Left ventricle myocardium inferior (tissue), 1 donor: ENCODE measurements at places on chromosomes 13 and 19.

DNA sequence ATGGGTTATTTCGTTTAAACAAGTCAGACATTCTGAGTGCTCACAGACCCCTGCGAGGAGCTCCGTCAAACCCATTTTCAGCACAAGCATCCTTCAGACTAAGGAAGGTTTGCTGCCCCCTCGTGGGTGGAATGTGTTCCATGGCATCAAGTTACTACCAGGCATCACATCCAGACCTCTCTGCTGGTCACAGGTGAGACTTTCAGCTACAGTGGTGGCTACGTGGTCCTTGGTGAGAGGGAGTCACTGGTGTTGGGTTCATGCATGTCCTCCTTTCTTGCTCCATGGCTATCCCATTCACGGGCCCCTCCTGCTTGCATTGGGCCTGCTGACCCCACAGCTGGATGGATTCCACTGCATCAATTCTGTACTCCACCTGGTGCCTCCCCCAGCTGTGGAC, 9.1 kb upstream of the LILRB5 start:
- peak; percentile 73 for DNase-seq

- peak; percentile 65 for DNase-seq
Observed at GRCh38 chr19:49155820-49156346, 687 bp upstream of the HRC start.

DNA sequence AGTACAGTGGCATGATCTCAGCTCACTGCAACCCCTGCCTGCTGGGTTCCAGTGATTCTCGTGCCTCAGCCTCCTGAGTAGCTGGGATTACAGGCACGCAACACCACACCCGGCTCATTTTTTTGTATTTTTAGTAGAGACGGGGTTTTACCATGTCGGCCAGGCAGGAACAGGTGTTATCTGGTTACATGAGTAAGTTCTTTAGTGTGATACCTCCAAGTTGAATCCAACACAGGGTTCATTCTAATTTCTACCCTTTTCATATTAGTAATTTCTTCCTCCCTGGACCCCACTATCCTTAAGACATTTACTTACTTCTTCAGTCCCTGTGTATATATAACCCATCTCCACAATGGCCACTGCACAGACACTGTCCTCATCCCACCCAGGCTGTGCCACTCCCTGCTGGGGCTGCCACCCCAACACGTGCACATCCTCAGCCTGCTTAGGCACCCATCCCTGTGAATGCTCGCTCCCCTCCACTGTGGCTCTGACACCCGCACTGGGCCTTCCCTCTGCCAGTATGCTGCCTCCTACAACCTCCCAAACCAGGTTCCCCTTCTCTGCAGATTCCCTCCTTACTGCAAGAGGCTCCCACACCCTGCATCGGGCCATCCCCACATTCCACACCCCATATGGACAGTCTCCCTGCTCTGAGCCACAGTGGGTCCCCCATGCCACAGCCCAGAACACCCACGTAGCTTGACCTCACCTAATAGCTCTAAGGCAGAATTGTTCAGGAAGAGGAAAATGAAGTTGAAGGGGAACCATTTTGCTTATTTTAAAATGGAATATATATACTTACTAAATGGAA, 147.1 kb downstream of the TBC1D4 start:
- no peak for DNase-seq

- DNase-seq = no peak
Observed at GRCh38 chr13:29511980-29512379, 83.5 kb downstream of the SLC7A1 start.

- DNase-seq = no peak
Observed at GRCh38 chr13:63274772-63275171, 1859.1 kb upstream of the PCDH20 start.

GRCh38 chr19:20388706-20389225, 176.8 kb downstream of the ZNF737 start:
- no peak for DNase-seq

DNA sequence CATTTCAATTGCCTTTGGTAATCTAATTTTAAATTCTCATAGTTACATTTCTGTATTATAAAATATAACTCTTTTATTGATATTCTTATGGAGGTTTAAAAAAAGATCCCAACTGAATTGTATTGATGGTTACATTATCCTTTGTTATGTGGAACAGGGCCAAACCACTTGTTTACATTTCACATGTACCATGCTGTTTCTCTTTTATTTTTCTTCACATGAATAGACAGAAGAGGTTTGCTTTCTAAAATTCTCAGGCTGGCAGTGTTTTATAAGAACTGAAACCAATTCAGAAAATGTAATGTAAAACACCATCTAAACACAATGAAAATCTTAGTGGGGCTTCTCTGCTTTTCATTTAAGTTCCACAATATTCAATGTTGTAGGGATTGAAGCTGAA, 122.5 kb downstream of the GPC5 start:
- DNase-seq = no peak

DNA sequence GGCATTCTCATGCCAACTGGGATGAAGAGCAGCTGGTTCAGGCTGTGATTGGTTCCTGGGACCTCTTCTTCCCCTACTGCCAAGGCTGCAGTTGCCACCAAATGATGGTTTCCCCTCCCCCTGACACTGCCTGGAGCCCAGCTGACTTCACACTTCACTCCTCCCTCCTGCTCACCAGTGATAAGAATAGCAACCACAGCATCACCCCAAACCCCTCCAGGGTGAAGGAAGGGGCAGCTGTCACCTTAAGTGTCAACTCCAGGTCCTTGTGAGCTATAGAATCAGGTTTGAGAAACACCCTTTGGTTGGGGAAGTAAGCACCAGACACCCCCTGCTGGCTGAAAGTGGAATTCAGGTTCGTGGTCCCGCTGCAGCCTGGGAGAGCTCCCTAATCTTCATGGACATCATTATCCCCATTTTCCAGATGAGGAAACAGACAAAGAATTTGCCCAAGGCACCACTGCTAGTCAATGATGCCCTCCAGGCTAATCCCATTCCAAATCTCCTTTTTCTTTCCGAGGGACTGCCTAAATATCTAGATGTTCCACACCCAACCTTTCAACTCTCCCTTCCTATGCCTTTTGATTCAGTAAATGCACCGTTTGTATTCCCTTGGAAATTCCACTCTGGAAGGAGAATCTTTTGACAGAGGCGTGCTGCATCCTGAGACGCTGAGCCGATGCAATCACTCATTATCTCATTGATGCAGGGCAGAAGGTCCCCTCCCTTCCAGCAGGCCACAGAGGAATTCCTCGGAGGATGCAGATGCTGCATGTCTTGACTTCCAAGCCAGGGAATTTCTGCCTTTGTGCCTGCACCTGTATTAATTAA, 50.6 kb upstream of the UQCRFS1 start:
- DNase-seq = peak; percentile 32

- DNase-seq = no peak
Observed at GRCh38 chr13:95479731-95480130, 72.8 kb upstream of the CLDN10 start.

GRCh38 chr19:42323852-42324654, 1.4 kb upstream of the MEGF8 start:
- no peak for DNase-seq

GRCh38 chr19:55633861-55634260, 6.9 kb upstream of the ZNF580 start:
- no peak for DNase-seq

- DNase-seq = no peak
Observed at GRCh38 chr19:5977222-5977784, 637 bp downstream of the RANBP3 start.

DNA sequence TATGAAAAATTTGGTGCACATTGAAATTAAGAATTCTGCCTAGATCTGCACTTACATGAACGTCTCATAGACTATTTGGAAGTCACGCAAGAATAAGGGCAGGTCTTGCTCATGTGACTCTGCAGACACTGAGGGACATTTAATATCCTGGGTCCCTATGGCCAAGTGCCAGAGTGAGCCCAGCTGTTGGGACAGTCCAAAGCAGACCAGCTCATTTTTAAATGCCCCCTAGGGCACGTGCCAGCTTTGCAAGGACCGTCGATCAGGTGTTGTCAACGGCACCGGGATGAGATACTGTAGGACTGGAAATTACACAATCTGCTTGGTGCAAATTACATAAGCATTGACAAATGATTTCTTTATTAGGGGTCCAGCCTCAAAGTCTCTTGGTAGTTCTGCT, 293.6 kb downstream of the TEX29 start:
- no peak for DNase-seq

DNA sequence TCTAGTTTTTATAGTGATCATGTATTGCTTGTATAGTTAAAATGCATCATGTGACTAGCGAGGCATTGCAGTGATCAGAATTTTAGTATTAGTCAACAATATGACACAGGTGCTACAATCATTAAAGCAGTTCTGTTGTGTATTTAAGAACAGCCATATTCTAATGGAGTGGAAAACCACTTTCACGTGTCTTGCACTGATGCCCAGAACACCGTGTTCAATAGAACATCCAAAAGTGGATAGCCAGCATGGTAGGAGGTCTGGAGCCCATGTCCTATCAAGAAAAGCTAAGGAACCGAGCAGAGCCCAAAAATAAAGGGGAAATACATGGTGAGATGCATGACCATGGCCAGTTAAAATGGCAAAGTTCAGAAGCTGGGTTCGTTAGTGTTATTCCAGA, 55.1 kb downstream of the FGF14 start:
- DNase-seq = no peak

DNA sequence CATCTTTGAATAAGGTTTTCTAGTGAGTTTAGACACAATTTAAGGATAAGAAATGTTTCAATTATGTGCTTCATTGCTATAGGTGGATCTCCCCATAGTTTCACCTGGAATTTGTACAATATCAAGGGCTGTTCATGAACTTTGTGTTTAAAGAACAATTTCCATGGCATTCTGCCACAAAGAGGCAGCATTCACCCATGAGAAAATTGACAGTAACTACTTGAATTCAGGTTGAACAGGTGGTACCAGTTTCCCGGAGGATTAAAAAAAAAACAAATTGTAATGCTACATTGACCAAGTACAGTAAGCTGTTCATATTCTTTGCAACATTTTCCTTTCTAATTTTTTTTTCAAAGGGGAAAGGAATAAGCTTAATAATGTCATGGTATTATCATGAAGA, 9.1 kb downstream of the SLITRK5 start:
- no peak for DNase-seq

DNA sequence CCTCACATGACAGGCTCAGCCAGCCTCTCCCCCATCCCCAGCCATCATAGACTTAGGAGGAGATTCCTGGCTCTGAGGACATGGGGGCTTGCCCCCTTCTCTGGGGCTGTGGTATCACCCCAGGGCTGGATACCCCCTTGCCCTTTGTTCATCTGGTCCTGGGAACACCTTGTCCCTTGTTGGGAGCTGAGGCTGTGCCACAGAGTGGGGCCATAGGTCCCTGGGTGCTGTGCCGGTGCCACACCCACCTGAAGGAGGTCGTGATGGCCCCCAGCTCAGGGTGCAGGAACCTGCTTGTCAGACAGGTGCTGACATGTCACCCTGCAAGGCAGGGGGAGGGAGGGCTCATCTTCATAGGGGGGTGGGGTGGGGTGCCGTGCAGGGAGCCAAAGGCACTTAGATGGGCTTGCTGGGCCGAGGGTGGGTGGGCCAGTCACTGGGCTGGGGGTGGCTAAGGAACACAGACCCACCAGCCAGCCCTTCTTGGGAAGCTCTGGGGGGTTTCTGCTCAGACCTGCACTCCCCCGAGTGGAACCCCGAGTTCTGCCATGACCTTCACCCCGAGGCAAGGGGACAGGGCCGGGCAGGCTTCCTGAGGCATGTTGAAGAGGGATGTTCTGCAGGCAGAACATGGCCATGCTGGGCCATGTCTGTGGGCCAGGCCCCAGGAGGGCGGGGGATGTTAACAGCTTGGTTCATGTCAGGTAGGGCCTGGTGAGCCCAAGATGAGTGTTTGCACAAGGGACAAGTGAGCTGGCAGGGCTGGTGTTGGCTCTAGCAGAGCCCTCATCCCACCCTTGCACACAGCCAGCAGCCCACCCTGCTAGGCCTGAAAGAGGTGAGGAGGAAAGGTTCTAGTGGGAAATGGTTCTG, 28.0 kb downstream of the TSSK6 start:
- DNase-seq = no peak
